ENCODE measurements at places on chromosomes 3 and 15.

- DNase-seq = no peak
Observed at GRCh38 chr15:40595773-40596172, 1.7 kb downstream of the KNL1 start.

- peak; percentile 50 for DNase-seq
Observed at GRCh38 chr15:65981837-65982626, 112.7 kb downstream of the RAB11A start.

- DNase-seq = no peak
Observed at GRCh38 chr3:186366206-186366605, 4.2 kb upstream of the DGKG start.

DNA sequence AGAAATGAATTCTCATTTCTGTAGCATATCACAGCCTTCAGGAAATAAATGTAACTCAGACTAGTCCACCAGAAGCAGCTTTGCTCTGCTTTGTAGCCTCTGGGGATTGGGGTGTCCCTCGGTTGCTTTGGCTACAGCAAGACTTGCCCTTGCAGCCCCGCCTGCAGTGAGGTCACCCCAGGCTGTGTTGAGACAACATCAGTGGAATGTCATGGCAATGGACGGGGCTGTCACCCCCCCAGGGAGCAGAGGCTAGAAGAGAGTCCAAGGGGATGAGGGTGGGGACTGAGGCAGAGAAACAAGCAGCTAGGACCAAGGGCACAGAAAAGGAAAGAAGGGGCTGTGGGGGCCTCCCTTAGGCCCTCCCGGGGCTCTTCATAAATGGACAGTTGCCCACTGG, 854 bp downstream of the CLEC3B start:
- DNase-seq = peak; percentile 32

GRCh38 chr15:58983261-58983660, 4.2 kb upstream of the RNF111 start:
- DNase-seq = no peak

- DNase-seq = no peak
Observed at GRCh38 chr3:158846803-158847451, 45.1 kb downstream of the MFSD1 start.

DNA sequence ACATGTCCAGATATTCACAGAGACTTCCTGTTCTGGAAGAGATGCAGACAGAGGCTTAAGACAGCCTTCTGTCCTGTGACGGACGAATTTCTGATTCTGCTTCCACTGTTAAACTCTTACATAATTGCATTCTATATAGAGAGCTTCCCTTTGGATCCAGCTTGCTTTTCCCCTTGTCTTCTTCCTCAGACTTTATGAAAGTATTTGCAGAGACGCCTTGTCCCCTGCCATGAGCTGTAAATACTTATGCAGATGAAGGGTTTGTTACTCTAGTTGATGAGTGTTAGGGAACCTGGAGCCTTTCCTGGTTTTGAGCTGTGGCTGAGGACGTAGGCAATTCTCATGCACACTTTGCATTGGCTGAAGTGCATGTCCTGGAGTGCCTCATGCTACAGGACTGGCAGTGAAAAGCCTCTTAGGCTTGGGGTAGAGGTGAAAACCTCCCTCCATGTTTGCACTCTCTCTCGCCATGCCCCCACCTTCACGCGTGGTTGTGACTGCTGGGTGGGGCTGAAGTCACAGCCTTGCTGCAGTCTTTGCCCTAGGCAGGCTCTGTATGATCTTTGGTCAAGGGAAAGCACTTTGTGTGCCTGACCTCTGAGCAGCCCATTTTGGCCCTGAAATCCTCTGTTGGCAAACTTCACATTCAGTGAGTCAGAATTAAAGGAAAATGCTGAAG, 286.6 kb downstream of the PTPRG start:
- DNase-seq = no peak

- no peak for DNase-seq
Observed at GRCh38 chr15:63191895-63192618, 2.7 kb downstream of the RAB8B start.

DNA sequence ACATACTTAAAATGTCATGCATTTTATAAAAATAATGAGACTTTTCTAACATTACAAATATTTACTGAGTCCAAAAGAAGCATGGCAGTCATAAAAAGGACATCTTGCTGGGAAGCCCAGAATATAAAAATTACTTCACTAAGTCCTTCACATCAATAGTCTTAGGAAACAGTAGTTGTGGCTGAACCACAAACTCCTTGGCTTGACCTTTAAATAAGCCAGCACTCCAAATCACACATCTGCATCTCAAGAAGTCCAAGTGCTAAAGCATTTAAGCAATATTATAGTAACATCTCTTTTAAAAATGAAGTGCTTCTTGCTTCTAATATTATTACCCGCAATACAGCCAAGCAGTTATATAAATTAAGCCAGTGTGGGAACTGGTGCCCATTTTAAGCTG, 8.8 kb downstream of the CCNL1 start:
- no peak for DNase-seq

GRCh38 chr15:61084944-61085367, 144.1 kb downstream of the RORA start:
- DNase-seq = peak; percentile 54

- DNase-seq = no peak
Observed at GRCh38 chr3:33798113-33798417, 365 bp upstream of the PDCD6IP start.
